ENCODE measurements at places on chromosomes 6 and 20.

- DNase-seq, result peak; percentile 60
These were observed 6.6 kb upstream of the BTNL2 start for GRCh38 chr6:32413427-32414047.

DNA sequence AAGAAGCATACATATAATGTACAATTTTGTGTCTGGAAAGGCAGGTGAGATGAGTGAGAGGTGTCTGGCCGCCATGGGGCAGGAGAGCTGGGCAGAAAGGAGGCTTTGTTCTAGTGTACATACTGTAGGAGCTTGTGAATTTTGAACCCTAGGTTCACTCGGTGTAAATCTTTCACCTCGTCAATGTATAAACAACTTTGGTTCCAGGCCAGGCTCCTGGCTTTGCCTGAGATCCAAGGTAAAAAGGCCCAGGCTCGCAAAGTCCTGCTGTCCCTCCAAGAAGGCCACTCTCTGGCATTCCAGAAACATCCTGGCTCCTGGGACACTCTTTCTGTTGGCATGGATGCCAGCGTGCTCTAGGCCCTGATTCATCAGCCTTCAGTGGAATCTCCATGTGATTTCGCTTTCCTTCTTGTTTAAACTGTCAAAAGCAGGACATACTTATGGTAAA lies 7.1 kb upstream of the SLC22A7 start:
- DNase-seq, result no peak

DNA sequence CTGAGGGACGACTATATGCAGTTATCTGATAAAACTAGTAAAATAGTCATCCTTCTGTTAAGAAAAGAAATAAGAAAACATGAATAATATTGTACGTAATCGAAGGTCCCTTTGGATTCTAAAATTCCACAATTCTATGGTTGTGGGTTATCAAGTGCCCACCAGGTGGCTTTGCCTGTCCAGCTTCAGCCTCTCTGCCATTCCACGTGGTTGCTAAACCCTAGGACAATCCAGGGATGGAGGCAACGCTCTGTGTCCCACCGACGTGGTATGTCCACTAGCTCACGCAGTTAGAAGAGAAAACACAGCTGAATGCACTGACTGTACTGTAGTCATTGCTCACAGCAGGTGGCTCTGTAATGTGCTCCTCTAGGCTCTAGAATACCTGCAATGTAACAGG lies 349.3 kb downstream of the FARS2 start:
- no peak for DNase-seq

GRCh38 chr6:34462551-34462971 lies 3.3 kb upstream of the PACSIN1 start:
- no peak for DNase-seq

DNA sequence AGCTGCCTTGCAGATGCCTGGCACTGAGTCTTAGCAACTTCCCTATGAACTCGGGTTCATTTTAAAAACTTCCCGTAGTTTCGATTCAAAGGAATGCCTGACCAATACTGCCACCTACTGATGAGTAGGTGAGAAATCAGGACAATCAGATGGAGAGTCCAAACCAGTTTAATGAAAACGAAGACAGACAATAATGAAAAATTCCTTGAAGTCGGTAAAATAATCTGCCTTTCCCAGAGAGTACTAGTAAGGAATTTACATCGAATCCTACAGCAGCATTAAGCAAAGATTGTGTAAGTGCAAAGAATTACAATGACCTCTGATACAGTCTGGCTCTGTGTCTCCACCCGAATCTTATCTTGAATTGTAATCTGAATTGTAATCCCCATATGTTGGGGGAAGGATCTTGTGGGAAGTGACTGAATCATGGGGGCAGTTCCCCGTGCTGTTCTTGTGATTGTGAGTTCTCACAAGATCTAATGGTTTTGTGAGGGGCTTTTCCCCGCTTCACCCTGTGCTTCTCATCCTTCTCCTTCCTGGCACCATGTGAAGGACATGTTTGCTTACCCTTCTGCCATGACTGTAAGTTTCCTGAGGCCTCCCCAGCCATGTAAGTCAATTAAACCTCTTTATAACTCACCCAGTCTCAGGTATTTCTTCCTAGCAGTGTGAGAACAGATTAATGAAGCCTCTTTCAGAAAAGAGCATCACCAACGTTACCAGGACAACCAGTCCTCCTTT lies 134.4 kb downstream of the ARHGAP18 start:
- peak; percentile 58 for DNase-seq

DNA sequence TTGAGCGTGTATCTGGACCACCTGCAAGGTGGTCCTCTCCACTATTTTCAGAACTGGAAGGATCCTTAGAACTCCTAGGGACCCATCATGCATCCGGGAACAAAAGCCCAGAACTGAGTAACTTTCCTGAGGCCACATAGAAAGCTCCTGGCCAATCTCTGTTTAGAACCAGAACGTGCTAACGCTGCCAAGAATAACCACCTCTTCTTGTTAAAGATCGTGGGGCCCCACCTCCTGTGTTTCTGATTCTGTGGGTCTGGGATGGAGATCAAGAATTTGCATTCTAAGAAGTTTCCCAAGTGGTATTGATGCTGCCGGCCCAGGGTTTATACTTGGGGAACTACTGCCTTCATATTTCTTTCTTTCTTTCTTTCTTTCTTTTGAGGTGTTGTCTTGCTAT lies 13.3 kb downstream of the CD40 start:
- no peak for DNase-seq

- DNase-seq, result no peak
These were observed 124.7 kb upstream of the PMEPA1 start for GRCh38 chr20:57834306-57835073.

DNA sequence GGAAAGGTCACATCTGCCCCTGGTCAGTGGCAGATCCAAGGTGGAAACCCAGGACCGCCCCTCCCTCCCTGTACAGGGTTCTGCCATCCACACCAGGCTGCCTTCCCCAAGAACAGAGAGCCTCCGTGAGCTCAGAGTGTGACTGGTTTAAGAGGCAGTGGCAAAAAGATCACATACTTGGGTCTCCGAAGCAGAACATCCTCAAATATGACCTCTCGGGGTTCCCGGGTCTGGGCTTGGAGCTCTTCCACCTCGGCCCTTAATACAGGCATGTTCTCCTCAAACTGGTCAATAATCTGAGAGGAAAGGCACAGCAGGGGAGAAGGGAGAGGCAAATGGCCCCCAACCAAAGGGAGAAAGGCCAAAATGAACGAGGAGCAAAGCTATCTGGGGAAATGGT lies 14.8 kb downstream of the C20orf96 start:
- DNase-seq, result no peak

DNA sequence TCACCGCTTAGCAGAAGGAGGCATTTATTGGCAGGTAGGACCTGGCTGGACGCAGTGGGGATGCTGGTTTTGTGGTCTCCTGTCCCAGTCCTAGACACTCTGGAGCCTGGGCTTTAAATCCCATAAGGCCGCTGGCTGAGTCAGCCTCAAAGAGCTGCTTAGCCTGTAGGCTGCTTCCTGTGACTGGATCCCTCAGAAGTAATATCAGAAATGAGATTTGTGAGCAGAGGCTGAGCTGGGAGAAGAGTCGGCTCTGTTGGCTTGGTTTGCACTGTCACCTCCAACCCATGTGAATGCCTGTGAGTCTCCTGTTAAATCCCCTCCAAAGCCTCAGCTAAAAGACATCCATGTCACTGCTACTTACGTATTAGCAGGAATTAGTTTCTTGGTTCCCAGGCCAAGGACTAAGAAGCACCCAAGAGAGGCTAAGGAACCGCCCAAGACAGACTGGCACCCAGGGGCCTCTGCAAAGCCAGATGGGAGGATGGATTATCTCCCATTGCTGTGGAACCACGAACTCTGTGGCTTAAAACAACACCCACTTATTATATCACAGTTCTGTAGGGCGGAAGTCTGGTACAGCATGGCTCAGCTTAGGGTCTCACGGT lies 289.4 kb downstream of the CDC5L start:
- no peak for DNase-seq

- DNase-seq, result no peak
These were observed 22.1 kb upstream of the KCNK5 start for GRCh38 chr6:39251406-39251805.

GRCh38 chr6:139905404-139906052 lies 531.1 kb upstream of the CITED2 start:
- DNase-seq, result no peak

GRCh38 chr6:153263489-153263888 lies 132.4 kb upstream of the RGS17 start:
- DNase-seq, result no peak

- DNase-seq, result no peak
These were observed 5.3 kb downstream of the SLC26A8 start for GRCh38 chr6:36019167-36019566.

DNA sequence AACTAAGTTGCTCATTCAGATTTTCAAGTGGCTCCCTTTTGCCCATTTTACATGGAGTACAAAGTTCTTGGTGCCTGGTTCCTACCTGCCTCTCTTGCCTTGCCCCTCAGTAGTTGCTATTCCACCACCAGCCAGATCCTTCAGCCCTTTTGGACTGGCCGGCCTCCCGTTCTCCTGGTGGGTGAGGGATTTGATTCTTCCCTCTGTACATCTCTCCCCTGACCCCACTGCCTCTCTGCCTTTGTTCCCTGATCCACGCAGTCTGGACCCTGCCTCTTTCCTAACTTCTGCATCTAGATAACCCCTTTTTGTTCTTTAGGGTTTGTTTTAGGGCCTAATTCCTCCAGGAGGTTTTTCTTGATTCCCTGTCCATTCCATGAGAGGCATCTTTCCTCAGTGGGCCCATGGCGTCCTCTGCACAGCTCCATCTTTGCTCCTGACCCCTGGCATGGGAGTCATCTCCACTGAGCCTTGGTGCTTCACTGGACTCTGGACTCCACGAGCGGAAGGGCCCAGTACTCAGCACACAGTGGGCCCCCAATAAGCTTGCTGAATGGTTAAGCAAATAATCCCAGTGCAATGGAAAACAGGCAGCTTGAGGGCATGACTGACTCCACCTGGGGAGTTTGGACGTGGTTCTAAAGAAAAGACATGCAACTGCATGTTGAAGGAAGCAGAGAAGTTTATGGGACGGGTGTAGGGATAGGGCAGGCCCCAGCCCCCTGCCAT lies 309.3 kb upstream of the SUPT3H start:
- no peak for DNase-seq

- DNase-seq, result no peak
These were observed 461.8 kb downstream of the PKHD1 start for GRCh38 chr6:51625566-51625965.

GRCh38 chr6:45983062-45983461 lies 32.6 kb downstream of the CLIC5 start:
- no peak for DNase-seq

DNA sequence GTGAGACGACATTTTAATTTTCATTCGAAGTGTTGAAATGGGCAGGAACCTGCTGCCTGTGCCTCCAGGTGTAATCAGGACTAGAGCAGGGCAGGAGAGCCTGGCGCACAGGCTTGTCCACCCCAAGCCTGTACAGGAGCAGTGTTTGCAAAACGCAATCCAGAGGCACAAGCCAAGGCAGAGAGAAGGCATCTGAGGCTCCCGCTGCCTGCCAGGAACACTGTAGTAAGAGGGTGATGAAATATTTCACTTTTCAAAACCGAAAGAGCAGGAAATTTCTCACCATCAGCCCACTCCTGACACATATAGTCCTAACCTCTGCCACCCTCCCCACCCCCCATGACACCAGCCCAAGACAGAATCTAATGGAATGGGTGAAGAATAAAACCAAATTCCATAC lies 132.5 kb downstream of the RTN4IP1 start:
- DNase-seq, result no peak

DNA sequence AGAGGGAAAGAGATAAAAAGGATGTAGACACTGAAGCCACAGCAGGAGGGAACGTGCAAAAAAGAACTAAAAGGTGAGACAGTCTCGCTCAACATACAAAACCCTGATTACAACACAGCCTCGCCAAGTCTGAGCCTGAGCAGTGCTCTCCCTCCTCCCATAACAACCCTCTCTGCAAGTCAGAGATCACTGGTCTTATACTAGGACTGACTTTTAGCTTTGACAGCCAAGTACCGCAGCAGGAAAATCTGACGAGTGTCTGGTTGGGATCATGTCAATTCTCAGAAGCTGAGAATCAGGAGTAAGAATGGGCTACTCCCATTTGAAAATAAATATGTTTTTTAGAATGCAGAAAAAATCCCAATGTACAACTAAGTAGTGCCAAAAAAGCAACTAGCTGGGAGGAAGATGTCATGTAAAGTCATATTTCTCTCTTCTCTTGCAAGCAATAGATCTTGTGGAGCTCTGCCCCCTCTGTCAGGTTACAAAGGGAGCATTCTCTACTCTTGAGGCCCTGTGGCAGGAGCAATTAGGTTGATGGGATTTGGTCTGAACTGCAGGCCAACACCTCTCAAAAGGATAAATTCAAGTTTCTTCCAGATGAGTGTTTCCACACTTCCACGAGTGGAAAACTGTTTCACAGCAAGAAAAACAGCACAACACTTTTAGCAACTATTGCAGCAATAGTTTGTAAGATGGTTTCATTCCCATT lies 118.9 kb upstream of the COL21A1 start:
- no peak for DNase-seq

DNA sequence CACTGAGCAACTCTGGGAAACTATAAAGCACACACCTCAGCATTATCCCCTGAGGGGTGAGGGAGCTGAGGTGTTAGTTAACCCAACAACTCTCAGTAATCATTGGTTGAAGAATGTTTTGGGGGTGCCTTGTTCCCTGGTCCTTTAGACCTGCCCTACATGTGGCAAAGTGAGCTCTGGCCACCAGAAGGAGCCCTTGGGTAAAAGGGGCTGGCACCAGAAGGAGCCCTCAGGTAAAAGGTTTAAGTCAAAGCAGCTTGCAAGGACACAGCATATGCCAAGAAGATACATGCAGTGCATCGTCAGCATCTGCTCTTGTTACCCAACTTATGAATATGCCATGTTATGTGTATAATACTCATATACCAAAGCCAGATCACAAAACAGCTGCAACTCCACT lies 1081.7 kb downstream of the KIF16B start:
- no peak for DNase-seq

DNA sequence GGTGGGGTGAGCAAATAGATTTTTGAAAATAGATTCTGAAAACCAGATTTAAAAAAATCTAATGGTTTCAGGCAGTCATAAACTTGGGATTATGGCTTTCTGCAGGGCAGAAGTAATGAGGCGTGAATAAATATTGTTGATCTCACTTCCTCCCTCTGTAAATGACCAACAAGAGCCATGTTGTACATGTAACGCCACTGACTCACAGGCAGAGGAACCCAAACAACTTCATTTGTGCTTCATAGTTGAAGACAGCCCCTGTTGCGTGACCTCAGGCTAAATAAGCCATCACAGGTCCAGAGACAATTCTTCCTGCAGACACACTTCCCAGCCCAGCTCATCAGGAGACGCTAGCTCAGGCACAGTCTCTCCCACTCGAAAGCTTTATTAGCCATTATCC lies 59.1 kb upstream of the F13A1 start:
- DNase-seq, result no peak

GRCh38 chr6:46022106-46022948 lies 6.7 kb upstream of the CLIC5 start:
- DNase-seq, result no peak

GRCh38 chr6:166728884-166729530 lies 102.0 kb upstream of the RPS6KA2 start:
- DNase-seq, result no peak

DNA sequence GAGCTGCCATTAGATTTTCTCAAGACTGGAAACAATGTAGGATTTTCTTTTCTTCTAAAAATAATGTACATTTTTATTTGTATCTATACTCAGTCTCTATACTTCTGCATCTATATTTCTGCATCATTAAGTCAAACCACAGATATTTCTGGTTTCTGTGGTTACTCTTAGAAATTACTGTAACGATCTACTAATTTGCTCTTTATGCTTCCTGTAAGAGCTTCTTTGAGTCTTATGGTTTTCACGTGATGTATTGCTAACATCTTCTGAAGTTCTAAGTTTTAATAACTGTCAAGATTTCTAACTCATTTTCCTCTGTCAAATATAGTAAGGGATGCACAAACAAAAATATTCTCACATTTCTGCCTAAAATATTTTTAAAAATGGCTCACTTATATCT lies 1144.5 kb downstream of the HACE1 start:
- no peak for DNase-seq

Measured in midbrain (tissue), 1 donor.